ENCODE measurements at places on chromosomes 2 and 18.

GRCh38 chr2:171956135-171956825 is 34.0 kb downstream of the HAT1 start:
- DNase-seq = no peak
- H3K27me3 ChIP-seq = no peaks in the 10 kb centered on the region
- peaks cover 5% of the 10 kb centered on the region for H3K4me1 ChIP-seq
- H3K27ac ChIP-seq = no peak overlapping the region
- no peak overlapping the region for H3K4me3 ChIP-seq
- H3K36me3 ChIP-seq = peaks cover 21% of the 10 kb centered on the region

DNA sequence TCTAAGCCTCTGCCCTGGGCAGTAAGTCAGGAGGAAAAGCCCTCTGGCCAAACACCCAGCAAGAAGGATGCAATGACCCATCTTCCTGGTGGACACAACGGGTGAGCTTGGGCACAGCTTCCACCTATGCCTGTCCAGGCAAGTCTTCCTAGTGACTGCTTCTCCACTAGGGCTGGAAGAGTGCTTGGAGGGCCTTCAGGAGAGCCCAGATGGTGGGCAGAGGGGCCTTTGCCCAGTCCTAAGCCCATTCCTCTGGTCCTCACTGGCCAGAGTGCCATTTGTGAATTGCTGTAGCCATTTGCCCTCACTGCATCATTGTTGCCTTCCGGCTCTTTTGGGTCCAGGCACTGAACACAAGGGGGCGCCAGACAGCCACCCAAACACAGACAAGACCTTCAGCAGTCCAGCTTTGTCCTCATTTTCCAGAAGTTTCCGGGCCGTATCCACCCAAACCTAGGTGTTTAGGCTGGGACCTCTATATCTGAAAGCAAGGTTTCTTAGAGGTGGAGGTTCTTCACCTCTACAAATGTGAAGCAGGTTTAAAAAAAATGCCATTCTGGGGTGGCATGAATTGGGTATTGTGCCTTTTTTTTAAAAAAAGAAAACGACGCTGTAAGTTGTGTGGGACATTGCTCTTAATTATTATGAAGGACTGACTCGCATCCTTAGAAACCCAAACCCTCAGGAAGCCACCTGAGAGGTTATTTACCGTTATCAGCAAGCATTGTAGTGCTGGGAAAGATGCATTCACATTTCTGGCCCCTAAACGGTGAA is 29.5 kb downstream of the PAX8 start:
- no peak overlapping the region for H3K4me3 ChIP-seq
- H3K36me3 ChIP-seq = no peaks in the 10 kb centered on the region
- no peak overlapping the region for H3K27ac ChIP-seq
- DNase-seq = peak; percentile 71
- H3K4me1 ChIP-seq = peaks cover 8% of the 10 kb centered on the region
- H3K27me3 ChIP-seq = no peaks in the 10 kb centered on the region

DNA sequence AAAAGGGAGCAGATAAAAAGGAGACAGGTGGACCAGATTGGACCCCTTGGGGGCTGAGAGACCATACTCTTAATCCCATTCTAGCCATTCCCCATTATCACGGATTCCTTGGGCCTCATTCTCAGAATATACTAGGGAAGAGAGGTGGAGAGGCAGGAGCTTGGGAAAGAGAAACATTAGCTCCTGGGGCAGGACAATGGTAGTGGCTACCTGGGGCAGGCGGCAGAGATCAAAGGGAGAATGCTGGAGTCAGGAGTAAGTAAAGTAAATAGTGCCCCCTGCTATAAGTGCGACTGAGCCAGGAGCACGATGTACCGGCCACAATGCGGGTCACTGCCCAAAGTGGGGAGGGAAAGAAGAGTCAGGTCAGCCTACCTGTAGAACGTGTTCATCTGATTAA is 20.4 kb upstream of the IHH start:
- H3K4me1 ChIP-seq = peaks cover 10% of the 10 kb centered on the region
- H3K27me3 ChIP-seq = no peaks in the 10 kb centered on the region
- H3K36me3 ChIP-seq = peaks cover 13% of the 10 kb centered on the region
- H3K4me3 ChIP-seq = no peak overlapping the region

DNA sequence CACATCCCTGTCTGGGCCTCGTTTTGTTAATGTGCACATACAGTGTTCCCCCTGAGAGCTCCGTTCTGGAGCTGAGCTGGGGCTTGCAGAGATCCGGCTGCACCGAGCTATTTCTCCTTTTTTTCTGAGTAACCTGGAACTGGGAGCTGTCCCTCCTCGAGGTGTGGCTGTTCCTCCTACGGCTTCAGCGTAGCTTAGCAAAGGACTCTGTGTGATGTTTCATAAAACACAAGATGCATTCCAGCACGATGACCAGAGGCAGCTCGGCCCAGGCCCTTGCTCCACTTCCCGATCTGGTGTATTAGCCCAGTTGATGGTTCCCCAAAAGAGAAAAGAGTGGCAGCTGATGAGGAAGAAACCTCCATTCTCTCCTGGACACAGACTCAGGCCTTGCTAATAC is 103.0 kb downstream of the FAM210A start:
- peaks cover 9% of the 10 kb centered on the region for H3K4me1 ChIP-seq
- H3K27me3 ChIP-seq = no peaks in the 10 kb centered on the region
- no peaks in the 10 kb centered on the region for H3K36me3 ChIP-seq
- no peak overlapping the region for H3K4me3 ChIP-seq

- no peaks in the 10 kb centered on the region for H3K4me1 ChIP-seq
- no peak for DNase-seq
- H3K4me3 ChIP-seq = no peak overlapping the region
- peaks cover 7% of the 10 kb centered on the region for H3K27me3 ChIP-seq
These were observed 11.4 kb upstream of the DYNC1I2 start for GRCh38 chr2:171675810-171676345.

DNA sequence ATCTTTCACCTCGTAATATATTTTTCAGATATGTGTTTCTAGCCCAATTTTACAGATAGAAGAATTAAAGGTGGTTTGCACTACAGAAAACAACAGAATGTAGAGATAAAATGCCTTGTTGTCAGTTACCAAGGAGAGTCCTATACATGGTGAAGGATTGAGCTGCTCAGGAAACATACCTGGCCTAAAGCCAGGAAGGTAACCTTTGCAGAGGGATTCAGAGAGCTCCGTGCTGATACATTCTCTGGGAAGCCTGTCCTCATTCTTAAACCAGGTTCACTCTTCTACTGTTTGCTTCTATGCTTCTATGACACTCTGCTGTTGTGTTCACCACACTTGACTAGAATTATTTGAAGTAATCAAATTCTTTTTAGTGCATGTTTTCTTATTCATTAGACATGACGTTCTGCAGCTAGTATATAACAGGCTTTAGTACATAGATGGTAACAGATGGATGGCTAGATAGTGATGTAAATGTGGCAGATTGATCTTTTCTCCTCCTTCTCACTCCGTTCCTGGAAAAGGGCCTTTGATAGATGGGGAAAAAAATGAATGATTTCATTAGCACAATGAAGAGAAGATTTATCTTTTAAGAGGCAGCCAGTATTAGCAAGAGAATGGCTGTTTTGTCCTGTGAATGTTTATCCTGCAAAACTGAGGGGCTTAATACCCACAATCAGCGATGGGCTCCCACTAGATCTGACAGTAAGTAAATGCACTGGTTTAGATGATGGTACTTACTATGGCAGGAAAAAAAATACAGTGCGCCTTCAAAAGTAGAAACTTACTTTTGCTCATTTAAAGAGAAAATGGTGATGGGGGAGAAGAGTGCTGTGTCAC is 589.6 kb upstream of the FAM98A start:
- no peak overlapping the region for H3K4me3 ChIP-seq
- H3K27ac ChIP-seq = no peak overlapping the region
- no peaks in the 10 kb centered on the region for H3K27me3 ChIP-seq

DNA sequence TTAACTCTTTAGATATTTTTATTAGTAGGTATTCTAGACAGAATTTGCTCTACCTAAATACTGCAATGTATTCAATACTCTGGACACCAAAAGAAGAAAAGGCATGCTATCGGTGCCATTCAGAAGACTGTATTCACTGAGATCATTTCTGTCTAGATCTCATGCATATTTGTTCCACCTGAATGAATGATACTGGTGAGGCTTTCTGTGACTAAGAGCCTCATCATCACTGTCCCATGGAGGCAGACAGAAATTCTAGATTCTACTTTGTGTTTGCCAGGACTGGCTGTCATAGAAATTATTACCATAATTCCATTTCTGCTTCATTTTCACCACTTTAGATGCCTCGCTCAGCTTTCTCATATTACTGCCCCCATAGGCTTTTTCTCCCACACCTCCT is 340.7 kb downstream of the MBD2 start:
- H3K27me3 ChIP-seq = peaks cover 1% of the 10 kb centered on the region
- no peak for DNase-seq
- no peaks in the 10 kb centered on the region for H3K4me1 ChIP-seq
- no peak overlapping the region for H3K4me3 ChIP-seq
- H3K27ac ChIP-seq = no peak overlapping the region

DNA sequence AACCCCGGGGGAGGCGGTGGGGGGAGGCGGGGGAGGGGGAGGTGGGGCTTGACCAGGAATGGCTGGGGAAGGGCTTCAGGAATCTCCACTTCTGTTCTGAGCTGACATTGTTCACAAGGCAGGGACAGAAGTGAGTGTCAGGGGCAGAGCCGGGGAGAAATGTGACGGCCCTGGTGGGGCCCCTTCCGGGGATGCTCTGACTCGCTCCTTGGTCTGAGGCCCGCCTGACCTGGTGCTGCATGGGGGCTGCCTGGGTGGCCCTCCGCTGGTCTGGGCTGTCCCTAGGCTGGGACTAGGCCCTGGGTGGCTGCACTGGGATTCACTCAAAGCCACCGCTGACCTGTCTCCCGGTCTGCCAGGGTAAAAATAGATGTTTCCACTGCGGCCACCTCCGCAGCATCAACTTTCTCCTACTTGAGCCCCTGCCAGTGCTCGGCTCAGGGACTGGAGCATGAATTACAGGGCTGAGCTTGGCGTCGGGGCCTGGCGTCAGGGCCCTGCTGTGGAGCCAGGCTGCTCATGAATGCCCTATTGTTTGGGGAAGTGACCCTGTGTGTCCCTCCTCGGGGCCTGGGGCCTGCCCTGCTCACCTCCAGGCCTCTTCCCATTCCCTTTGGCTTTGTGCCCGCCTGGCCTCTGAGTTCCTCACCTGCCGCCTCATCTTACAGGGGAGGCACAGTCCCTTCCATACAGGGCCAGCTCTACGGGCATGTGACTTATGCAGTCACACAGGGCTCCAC is 247.5 kb downstream of the DYSF start:
- no peak overlapping the region for H3K27ac ChIP-seq
- H3K27me3 ChIP-seq = peaks cover 11% of the 10 kb centered on the region
- no peaks in the 10 kb centered on the region for H3K36me3 ChIP-seq
- no peak overlapping the region for H3K4me3 ChIP-seq

GRCh38 chr2:26915316-26915715 is 55.1 kb upstream of the MAPRE3 start:
- no peaks in the 10 kb centered on the region for H3K4me1 ChIP-seq
- peaks cover 4% of the 10 kb centered on the region for H3K27me3 ChIP-seq

GRCh38 chr18:7579176-7579917 is 12.2 kb downstream of the PTPRM start:
- H3K36me3 ChIP-seq = no peaks in the 10 kb centered on the region
- H3K4me3 ChIP-seq = no peak overlapping the region
- H3K4me1 ChIP-seq = no peaks in the 10 kb centered on the region
- H3K27ac ChIP-seq = no peak overlapping the region
- no peaks in the 10 kb centered on the region for H3K27me3 ChIP-seq
- DNase-seq = no peak

- peaks cover 12% of the 10 kb centered on the region for H3K27me3 ChIP-seq
- H3K27ac ChIP-seq = no peak overlapping the region
- H3K4me3 ChIP-seq = no peak overlapping the region
- DNase-seq = no peak
- H3K36me3 ChIP-seq = no peaks in the 10 kb centered on the region
These were observed 72.5 kb downstream of the GNAL start for GRCh38 chr18:11761553-11761952.

- H3K27ac ChIP-seq = no peak overlapping the region
- H3K36me3 ChIP-seq = peaks cover 2% of the 10 kb centered on the region
- no peak overlapping the region for H3K4me3 ChIP-seq
- DNase-seq = no peak
These were observed 104.2 kb downstream of the CRIM1 start for GRCh38 chr2:36459725-36460137.

DNA sequence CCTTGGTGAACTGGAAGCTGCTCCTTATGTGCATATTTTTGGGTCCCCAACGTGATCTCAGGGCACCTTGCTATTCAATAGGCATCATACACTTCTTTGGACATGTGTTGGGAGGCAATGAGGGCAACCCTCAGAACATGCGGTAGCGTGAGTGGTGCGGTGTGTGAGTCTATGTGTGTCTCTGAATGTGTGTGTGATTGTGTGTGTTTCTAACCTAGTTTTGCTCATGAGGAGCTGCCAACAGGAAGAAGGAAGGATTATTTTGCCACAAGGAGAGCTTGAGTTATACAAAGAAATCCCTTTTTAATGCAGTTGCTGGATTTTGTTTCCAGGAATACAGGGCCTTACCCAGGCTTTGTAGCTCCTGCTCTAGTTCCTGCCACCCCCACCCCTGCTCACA is 75.8 kb upstream of the ITGA6 start:
- no peaks in the 10 kb centered on the region for H3K36me3 ChIP-seq
- H3K4me3 ChIP-seq = no peak overlapping the region
- peaks cover 15% of the 10 kb centered on the region for H3K27me3 ChIP-seq
- no peak overlapping the region for H3K27ac ChIP-seq
- no peaks in the 10 kb centered on the region for H3K4me1 ChIP-seq

DNA sequence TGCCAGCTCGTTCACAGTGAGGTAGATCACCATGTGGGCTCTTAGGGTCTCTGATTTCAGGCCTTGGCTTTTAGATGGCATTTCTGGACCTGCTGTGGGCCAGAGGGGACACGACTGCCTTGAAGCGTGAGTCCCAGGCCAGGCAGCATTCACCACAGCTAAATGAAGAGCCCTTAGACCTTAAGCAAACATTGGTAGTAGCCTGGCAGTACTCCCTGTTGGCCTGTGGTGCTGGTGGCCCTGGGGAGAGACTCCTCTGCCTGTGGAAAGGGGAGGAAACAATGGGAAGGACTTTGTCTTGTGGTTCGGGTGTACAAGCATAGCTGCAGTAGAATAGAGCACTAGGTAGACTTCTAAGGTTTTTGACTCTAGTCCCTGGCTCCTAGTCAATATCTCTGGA is 456.0 kb upstream of the DCC start:
- H3K27ac ChIP-seq = no peak overlapping the region
- no peak for DNase-seq
- no peaks in the 10 kb centered on the region for H3K4me1 ChIP-seq

DNA sequence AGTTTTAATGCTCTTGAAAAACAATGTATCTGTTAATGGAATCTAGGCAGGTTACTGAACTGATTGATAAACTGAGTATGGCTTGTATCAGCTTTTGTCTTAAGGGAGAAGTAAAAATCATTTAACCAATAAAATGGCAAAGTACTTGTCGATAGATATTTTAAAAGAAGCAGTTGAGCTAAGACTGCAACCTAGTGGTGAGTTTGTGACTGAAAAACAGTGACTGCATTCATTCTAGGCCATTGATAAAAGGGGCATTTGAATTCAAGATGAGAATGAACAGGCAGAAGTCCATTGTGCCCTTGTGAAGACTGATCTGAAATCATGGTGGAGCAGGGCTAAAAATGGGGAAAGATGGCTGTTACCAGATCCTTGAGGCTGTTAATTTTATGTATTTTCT is 59.4 kb upstream of the MSTN start:
- peak overlapping the region; percentile 25 for H3K27ac ChIP-seq
- peaks cover 8% of the 10 kb centered on the region for H3K4me1 ChIP-seq
- no peaks in the 10 kb centered on the region for H3K27me3 ChIP-seq
- no peak overlapping the region for H3K4me3 ChIP-seq
- H3K36me3 ChIP-seq = no peaks in the 10 kb centered on the region
